ENCODE measurements at places on chromosomes 5 and 9.

DNA sequence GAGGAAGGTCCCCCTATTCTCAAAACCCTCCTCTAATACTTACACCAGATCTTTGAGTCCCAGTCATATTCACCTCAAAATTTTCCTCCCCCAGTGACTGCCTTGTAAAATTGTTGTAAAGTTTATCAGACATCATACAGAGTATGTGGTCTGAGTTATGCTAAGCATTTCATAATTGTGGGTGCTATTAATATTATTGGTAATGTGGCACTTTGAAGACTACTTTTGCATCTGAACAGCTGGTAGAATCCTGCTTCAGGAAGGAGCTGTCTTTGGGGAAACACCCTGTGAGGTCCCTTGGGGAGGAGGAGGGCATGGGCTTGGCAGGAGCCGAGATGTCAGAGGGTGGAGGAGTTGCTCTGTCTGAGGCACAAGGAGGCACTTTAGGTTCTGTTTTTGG is 164.9 kb upstream of the ZNF618 start:
- DNase-seq: no peak

- DNase-seq: no peak
These were observed 15.1 kb downstream of the GRHPR start for GRCh38 chr9:37437621-37438020.

DNA sequence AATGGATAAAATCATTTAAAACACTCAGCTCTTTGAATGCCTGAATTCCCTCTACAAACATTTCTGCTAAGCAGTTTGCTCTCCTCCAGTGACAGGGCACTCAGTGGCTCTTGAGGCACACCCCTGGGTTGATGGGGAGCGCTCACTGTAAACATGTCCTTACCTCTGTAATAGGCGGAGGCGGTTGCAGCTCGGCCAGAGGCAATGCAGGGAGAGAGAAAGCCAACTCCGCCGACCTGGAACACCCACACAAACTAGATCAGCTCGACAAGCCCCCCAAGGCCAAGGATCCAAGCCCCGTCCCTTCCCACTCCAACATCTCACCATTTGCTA is 329 bp downstream of the CDC23 start:
- no peak for DNase-seq

- no peak for DNase-seq
These were observed 102.4 kb upstream of the NR3C1 start for GRCh38 chr5:143505934-143506333.

DNA sequence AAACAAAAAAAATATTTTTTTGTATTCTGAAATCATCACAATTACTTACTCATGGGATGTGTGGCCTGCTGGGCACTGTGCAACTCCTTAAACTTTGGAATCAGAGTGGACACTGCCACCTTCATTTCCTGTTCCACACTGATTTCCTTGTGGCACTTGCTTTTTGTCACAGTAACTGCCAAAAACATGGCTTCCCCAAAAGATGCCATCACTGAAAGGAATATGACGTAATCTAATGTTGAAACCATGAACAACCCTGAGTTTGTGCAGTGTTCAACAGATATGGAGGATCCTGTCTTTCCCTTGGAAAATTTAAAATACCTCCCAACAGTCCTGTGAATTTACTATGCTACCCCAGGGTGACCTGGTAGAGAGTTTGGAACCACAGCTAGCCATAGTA is 12.6 kb upstream of the IL12B start:
- DNase-seq: no peak

- no peak for DNase-seq
These were observed 12.7 kb downstream of the CSF1R start for GRCh38 chr5:150073677-150074076.

- DNase-seq: no peak
These were observed 9.9 kb downstream of the SEPTIN8 start for GRCh38 chr5:132767150-132767549.

GRCh38 chr9:99114049-99114440 is 9.1 kb downstream of the TGFBR1 start:
- no peak for DNase-seq

GRCh38 chr9:128033609-128034008 is 33.5 kb downstream of the NAIF1 start:
- no peak for DNase-seq

DNA sequence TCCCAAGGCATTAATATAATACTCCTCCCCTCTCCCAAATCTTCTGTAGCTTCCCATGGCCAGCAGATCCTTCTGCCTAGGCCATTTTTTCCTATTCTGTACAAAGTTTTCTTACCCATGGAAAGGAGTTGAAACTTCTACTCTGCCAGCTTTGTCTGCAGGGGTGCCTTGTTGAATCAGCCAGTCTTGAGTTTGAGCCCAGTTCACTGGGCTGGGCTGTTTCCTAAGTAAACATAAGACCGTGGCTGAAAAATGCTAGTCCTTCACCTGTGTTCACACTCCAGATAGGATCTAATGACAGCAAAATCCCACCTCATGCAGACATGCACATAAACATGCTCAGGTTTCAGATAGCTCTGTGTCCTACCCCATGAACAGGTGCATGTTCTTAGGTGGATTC is 10.4 kb downstream of the TEX48 start:
- DNase-seq: no peak

- DNase-seq: no peak
These were observed 397.1 kb downstream of the DMAC1 start for GRCh38 chr9:7402334-7403027.

- no peak for DNase-seq
These were observed 114.5 kb downstream of the UGCG start for GRCh38 chr9:112011051-112011620.

DNA sequence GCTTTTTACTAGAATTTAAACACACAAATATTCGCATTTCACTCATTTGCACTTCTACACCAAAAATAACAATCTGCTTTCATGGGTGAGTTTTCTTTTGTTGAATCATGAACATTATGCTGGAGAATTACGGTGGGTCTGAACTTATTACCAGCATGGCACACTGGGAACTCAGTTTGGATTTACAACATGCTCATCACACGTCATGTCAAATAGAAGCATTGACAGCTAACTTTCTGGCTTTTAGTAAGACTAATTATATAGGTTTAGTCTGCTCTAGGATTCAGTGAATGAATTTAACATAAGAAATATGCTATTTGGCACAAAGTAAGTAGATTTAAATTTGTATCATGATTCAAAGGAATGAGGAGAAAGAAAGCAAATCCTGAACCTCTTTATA is 290.4 kb downstream of the TMEM167A start:
- DNase-seq: no peak

- DNase-seq: peak; percentile 6
These were observed 25.7 kb downstream of the PDGFRB start for GRCh38 chr5:150129813-150130492.

GRCh38 chr5:10579536-10580521 is 16.0 kb downstream of the ANKRD33B start:
- DNase-seq: no peak

GRCh38 chr5:169268019-169268418 is 32.9 kb downstream of the SLIT3 start:
- DNase-seq: no peak

DNA sequence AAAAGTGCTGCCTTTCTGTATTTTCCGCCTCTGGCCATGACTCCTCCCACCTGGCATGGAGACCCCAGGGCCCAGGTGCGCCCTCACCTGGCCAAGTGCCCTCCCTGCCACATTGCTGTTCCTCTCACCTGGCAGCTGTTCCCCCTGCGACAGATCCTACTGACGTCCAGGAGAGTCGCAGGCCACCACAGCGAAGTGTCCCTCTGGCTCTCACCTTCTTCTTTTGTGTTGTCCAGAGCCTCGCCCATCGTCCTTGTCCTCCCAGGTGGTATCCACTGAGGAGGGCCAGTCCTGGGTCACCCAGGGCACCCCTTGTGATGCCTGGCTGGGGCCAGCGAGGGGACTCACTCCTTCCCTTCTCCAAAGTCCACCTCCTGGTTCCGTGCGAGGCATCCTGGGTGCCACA is 2.6 kb downstream of the NKD2 start:
- no peak for DNase-seq

- DNase-seq: no peak
These were observed 287.0 kb downstream of the PRELID2 start for GRCh38 chr5:145548097-145548496.

GRCh38 chr5:138438724-138439476 is at the start of gene REEP2:
Gene REEP2 (plus strand): TSS chr5:138439057. CDS start chr5:138439209, 152 bp downstream.
- DNase-seq: peak; percentile 53

DNA sequence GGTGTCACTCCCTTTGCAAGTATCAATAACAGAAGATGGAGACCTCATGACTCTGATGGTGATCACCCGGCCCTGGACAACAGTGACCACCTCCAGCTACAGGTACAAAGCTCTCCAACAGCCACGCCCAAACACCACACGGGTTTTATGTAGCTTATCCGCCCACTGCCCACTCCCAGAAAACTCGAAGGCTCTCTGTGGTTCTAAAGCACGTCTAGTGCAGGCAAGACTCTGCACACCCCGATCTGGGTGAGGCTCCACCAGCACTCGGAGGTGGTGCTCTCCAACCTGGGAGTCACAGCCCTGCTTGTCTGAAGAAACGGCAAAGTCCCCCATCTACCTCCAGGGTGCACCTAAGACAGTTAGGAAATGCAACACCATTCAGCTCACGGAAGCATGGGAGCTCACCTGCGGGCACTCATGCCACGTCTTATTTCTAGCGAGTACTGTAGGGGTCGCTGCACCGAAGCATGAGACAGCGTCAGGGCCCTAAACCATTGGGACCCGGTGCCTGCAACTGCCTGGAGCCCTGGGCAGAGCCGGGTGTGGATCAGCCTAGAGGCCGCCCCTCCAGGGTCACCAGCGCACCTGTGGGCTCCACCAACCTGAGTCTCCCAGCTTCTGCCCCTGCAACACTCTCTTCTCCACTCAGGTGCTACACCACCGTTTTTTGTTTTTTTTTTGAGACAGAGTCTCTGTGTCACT is 58.1 kb upstream of the ZNF354A start:
- DNase-seq: no peak

DNA sequence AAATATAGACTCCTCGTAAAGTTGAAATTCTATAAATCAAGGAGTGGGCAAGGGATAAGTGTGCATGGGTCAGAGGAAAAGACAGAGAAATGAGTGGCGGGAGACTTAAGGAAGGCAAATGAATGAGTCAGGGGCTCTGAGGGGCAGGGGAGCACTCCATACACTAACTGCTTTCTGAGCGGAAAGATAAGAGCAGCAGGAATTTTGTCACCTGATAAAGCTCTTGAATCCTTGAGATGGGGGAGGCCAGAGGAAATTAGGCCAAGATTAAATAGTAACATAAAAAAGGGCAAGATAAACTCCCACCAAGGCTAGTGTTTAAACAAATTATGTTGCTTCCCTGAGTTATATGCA is 191.0 kb upstream of the S1PR3 start:
- no peak for DNase-seq

GRCh38 chr9:84366683-84367082 is 26.1 kb upstream of the SLC28A3 start:
- no peak for DNase-seq

- DNase-seq: no peak
These were observed 15.5 kb upstream of the TRIM32 start for GRCh38 chr9:116671605-116672004.

GRCh38 chr9:122125509-122126330 is 32.6 kb upstream of the TTLL11 start:
- DNase-seq: no peak

GRCh38 chr5:33852319-33852718 is 39.5 kb downstream of the ADAMTS12 start:
- DNase-seq: no peak

DNA sequence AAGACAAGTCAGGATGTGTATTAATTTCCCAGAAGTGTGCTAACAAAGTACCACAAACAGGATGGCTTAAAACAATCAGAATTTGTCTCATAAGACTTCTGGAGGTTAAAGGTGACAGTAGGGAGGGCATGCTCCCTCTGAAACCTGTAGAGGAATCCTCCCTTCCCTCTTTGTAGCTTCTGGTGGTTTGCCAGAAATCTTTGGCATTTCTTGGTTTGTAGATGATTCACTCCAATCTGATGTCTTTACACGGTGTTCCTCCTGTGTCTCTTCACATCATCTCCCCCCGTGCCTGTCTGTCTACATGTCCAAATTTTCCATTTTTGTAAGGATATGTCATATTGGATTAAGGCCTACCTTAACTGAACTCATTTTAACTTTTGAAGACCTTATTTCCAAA is 471.5 kb downstream of the ZNF608 start:
- DNase-seq: no peak

- no peak for DNase-seq
These were observed 252.9 kb downstream of the MAT2B start for GRCh38 chr5:163758283-163758711.

GRCh38 chr5:159978358-159978757 is 30.6 kb upstream of the TTC1 start:
- DNase-seq: no peak

GRCh38 chr9:112624711-112625707 is 92.9 kb downstream of the INIP start:
- no peak for DNase-seq

DNA sequence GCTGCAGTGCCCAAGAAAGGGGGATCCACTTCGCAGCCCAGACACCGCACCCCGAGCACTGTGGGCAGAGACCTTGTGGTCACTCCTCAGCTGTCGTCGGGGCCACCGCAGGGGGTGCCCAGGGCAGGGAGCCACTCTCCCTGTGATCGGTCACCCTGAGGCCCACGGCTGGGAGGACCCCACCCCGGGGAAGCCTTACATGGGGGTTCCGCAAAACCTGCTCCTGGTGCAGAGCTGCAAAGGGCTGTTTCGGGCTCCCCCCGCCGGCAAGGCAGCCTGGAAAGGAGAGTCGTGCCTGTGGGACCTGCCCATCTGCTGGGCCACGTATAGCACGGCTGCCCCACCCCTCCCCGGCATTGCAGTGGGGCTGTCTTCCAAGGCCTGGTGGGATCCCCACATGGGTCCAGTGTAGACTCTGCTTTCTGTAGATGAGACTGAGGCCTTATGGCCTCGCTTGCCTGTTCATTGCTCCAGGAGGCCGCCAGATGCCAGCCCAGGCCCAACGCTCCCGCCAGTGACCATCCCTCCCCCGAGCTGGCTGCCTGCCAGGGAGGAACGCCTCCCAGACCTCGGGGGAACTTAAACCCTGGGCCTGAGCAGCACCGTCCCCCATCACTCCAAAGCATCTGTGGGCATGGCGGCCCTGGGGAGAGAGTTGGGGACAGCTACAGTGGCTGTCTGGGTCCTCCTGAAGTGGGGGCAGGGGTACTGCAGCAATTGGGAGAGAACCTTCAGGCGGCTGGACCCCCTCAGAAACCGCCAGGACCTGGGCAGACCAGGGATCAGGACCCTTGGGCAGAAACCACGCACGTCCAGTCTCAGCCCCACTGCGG is 1.6 kb upstream of the DNLZ start:
- DNase-seq: no peak
